Lung (tissue), 17 donors: ENCODE measurements at places on chromosomes 2 and 18.

GRCh38 chr18:77765468-77765867 lies 515.8 kb downstream of the GALR1 start:
- DNase-seq, result peak; percentile 62

DNA sequence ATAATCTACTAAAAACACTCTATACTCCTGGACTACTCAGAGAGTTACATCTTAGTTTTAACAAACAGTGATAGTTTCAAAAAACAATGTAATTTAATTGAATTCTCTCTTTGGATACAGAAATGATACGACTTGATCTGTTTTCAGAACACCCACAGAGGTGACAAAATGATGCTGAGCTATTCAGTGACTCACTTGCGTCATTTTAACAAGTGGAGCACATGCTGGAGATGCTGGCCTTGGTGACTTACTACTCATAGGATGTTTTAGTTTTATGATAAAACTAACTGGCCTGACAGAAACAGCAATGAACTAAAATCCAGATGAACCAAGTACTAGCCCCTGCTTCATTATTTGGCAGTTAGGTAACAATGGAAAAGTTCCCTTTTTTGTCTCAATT lies 101.3 kb upstream of the ITGB6 start:
- DNase-seq, result no peak

- DNase-seq, result no peak
These were observed 41.2 kb downstream of the KIAA2012 start for GRCh38 chr2:202114291-202114690.

- no peak for DNase-seq
These were observed 89.3 kb upstream of the OTOS start for GRCh38 chr2:240229603-240230235.

- DNase-seq, result no peak
These were observed 437.7 kb upstream of the HNRNPA3 start for GRCh38 chr2:176774766-176775451.

GRCh38 chr18:72762515-72763122 lies 105.2 kb downstream of the NETO1 start:
- DNase-seq, result peak; percentile 73

- no peak for DNase-seq
These were observed 53.2 kb downstream of the SUMO1 start for GRCh38 chr2:202185156-202185555.

DNA sequence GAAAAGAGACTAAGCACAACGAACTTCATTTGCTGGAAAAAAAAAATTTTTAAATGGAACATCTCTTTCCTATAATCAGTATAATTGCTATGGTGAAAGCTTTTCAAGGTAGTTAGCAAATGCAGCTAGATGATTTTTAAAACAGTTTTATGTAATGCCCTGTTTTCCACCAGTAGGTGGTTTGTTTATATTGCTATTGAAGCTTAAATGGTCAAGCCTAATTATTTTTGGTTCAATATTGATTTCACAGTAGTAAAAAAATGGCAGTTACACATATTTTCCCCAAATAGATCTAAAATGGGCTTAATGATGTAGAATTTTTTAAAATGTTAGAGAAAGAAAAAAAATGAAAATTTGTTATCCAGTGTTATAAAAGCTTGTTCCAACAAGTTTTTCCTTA lies 70.2 kb downstream of the CDH19 start:
- DNase-seq, result no peak
